ENCODE measurements at places on chromosomes 11 and 22.

- no peak for DNase-seq
These were observed 118.8 kb downstream of the MPPED1 start for GRCh38 chr22:43530349-43531201.

DNA sequence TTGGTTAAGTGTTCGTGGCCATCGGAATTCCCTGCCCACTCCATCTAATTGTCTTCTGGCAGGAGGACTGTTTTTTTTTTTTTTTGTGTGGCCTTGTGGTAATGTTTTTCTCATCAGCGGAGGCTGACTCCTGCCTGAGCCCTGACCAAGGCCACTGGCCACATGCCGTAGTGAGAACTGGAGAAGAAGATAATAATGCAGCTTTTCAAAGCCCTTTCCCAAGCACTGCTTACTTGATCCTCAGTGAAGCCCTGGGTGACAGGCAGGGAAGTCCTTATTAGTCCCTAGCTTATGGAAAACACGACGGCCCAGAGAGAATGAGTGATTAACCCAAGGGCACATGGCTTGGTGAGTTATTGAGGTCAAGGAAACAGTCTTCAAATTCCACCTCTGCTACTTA lies 71.2 kb downstream of the ADM start:
- no peak for DNase-seq

DNA sequence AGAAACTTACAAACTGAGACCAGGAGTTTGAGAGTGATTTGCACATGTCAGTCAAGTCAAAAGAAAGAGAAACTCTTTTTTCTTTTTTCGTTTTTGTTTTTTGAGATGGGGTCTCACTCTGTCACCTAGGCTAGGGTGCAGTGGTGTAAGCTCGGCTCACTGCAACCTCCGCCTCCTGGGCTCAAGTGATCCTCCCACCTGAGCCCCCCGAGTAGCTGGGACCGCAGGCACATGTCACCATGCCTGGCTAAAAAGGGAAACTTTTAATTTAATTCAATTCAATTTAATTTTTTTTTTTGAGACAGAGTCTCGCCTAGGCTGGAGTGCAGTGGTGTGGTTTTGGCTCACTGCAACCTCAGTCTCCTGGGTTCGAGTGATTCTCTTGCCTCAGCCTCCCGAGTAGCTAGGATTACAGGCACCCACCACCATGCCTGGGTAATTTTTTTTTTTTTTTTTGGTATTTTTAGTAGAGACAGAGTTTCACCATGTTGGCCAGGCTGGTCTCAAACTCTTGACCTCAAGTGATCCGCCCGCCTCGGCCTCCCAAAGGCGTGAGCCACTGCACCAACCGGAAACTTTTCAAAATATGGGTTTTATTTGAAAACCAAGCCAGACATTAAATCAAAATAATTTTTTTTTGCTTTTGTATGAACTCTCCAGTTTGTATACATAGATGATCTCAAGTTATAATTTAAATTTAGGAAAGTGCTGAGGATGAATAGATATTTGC lies 9.9 kb downstream of the UCP3 start:
- no peak for DNase-seq

GRCh38 chr11:126917531-126918204 lies 82.9 kb downstream of the KIRREL3 start:
- no peak for DNase-seq

DNA sequence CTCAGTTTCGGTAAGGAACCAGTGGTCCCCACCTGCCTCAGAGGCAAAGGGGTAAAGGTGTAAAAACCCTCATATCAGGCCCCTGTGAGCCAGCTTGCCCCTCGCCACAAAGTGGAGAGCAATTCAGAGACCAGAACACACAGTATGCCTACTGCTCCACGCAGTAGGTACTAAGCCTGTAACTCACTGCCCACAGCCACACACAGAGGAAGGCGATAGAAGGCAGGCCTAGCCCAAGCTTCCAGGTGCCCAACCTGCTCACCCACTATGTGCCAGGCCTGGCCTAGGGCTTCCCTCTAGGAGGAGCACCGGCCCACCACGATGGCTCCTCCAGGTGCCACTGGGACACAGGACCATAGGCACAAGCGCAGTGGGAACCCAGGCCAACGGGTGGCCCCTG lies 63.1 kb upstream of the TCF20 start:
- no peak for DNase-seq

GRCh38 chr11:112307616-112308015 lies 47.0 kb upstream of the PLET1 start:
- no peak for DNase-seq

- no peak for DNase-seq
These were observed 72.7 kb upstream of the AKIP1 start for GRCh38 chr11:8838248-8838647.

- DNase-seq = no peak
These were observed 9.0 kb downstream of the ZC3H7B start for GRCh38 chr22:41310336-41310735.

DNA sequence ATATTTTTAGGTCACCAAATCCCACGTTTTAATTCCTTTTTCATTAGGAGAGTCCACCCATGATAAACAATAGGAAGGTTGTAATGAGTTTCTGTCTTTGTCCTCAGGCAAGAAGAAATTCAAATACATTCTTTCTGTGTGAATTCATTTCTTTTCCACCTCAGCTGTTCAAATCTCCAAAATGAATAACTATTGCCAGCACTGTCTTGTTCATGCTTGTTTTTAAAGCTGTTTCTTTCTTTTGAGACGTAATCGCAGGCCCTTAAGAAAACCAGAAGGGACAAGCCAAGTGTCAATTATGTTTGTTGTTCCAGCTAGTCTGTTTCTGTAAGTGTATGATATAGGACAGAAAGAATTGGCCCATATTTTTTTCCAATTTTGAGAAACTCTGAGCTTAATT lies 20.2 kb downstream of the MMP27 start:
- no peak for DNase-seq

DNA sequence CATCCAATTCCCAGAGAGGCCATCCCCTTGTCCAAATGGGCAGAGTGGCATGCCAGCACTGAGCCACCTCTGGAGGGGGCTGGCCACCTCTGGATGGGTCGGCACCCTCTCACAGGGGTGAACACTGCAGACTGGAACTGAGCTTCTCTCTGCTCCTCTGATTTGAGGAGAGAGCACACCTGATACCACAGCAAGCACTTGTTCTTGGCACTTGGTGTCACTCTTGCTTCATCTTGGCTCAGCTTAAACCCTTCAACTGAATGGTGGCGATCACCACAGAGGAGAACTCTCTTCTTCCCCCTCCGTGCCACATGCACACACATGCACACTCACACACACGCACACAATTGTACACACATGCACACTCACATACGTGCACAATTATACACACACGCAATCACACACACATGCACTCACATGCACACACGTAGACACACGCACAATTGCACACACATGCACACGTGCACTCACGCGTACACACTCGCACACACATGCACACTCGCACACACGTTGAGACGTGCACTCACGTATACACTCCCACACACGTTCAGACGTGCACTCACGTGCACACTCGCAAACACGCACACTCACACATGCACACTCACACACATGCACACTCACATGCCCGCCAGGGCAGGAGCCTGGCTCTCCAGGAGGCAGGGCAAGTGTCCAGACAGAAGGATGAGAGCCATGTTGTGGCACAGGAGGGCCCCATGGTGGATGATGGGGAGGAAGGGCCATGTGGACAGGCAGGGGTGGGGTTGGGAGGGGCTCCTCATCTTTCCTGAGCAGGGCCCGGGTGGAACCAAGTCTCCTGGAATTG lies 23.4 kb downstream of the OVOL1 start:
- no peak for DNase-seq

GRCh38 chr11:64926689-64927088 lies 2.2 kb downstream of the PPP2R5B start:
- no peak for DNase-seq

DNA sequence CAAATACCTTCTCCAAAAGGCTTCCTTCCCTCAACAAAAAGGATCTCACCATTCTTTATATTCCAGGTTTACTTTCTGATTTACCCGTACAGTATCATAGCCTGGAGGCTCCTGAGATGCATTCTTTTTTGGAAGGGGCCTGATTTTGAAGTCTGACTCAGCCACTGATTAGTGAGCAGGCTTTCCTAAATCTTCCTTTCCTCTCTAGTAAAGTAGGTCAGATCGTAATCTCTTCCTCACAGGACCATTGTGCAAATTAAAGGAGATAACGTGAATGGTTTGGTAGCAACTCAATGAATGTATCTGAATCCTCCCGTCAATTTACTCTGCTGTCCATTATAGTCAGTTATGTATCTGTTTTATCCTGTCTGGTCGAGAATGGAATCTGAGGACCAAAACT lies 227.7 kb upstream of the ANO5 start:
- DNase-seq = no peak

DNA sequence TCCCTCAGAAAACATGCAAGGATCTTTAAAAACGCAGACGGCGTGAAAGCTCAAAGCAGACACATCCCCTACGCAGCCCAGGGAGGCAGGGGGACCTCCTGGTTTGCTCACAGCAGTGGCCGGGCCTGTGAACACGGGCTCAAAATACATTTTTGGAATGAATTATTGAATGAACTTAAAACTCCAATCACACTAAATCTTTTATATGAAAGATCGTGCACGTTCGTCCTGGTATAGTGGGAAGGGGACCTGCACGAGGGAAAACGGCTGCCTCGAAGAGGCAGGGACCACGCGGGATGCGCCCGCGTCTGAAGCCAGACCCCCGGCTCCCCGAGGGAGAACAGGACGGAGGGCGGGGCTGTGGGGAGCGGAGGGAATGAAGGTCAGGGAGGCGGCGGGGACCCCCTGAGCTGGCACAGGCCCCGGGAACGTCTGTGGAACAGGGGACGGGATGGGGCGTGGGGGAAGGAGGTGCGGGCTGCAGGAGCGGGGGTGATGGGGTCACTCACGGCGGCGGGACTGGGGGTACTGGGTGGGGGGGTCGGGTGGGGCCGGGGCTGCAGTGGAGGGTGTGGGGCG lies 1.3 kb upstream of the PANX2 start:
- DNase-seq = no peak

DNA sequence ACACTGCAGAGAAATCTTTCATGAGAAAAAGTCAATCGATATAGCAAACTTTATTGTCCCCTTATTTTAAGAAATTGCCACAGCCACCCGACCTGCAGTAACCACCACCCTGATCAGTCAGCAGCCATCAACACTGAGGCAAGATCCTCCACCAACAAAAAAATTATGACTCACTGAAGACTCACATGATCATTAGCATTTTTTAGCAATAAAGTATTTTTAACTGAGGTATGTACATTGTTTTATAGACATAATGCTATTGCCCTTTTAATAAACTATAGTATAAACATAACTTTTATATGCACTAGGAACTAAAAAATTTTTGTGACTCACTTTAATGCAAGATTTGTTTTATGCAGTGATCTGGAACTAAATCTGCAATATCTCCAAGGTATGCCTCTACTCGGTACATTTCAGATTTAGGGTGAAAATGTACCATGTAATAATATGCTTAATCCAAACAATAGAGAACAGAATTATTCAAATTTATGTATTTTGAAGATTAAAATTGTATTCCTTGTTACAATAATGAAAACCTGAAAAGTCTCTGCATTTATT lies 79.2 kb upstream of the CEP126 start:
- no peak for DNase-seq

- DNase-seq = no peak
These were observed 163.3 kb upstream of the RASSF10 start for GRCh38 chr11:12845739-12846358.

DNA sequence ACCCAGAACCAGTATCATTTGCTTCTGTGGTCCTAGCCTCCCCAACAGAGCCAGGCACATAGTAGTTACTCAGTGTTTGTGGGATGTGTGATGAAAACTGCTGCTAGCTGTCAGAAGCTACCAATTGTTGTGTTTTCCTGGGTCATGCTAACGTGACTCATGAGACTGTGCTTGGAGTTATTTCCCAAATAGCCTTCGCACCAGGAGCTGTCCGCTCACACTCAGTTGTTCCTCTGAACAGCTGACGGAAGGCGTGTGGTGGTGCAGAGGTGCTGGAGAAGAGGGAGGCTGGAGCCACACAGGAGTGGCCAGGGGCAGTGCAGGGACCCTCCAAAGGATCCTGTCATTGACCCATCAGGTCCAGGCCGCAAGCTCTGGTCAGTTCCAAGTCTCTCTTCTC lies 53.9 kb upstream of the TBCEL start:
- DNase-seq = no peak

DNA sequence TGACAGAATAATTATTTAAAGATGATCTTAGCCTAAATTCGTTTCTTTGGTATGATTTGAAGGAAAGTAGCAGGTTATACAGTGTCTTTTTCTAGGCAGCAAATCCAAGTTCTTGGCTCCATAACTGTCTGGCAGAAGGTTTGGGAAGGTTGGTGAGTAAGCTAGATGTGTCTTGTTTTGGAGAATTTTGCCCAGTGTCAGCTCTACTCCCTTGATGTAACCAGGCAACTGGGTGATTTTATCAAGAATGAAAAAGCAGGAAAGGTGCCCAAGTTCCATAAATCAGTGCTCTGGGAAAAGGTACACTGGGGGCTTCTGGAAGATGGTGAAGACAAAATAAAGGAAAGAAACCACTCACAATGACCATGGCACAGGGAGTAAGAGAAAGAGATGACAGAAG lies 71.5 kb upstream of the USP47 start:
- DNase-seq = no peak

- DNase-seq = no peak
These were observed 59.4 kb upstream of the NNMT start for GRCh38 chr11:114236829-114237228.

- no peak for DNase-seq
These were observed 6.5 kb downstream of the FRMD8 start for GRCh38 chr11:65392899-65393298.

DNA sequence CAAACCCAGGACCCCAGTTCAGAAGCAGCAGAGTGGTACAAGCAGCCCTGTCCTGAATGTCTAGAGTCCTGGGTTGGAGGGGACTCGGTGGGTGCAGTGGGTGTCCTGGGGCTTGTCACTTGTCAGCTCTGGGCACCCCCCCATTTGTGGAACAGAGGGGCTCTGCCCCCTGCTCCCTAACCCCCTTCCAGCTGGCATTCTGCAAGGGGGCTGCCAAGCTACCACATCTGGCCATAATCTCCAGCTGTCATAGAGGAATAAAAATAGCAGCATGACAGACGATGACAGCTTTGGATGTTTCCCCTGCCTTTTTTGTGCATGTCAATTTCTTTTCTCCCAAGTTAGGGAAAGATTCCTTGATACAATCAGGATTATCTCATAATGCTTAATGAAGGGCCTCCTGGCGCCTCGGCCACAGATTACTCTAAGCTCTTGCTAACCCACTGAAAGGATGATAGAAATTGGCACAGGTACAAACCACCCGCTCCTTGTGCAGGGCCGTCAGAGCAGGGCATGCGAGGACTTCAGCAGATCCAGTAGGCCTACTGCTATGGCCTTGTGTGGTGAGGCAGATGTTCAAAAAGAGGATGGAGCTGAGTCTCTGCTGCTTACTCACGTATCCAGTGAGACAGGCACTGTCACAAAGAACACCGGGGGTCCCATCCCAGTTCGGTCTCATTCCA lies 83.0 kb downstream of the ISX start:
- DNase-seq = no peak

DNA sequence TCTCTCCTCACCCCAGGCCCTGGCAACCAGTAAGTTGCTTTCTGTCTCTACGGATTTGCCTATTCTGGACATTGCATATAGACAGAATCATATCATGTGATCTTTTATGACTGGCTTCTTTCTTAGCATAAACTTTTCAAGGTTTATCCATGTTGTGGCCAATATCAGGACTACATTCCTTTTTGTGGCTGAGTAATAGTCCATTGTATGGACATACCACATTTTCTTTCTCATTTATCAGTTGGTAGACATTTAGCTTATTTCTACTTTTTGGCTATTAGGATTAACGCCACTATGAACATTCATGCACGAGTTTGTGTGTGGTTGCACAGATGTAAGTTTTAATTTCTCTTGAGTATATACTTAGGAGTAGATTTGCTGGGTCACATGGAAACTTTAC lies 35.7 kb downstream of the ARFGAP3 start:
- DNase-seq = no peak

Measured in stimulated activated CD4-positive, alpha-beta T cell treated with anti-CD3 and anti-CD28 coated beads, Interleukin-1b, Interleukin-23, amount 100 ng/mL, for 1 hour (primary cell).